ENCODE measurements at places on chromosomes 3 and 15.

- H3K27me3 ChIP-seq, result no peaks in the 10 kb centered on the region
- no peak for DNase-seq
- no peak overlapping the region for H3K4me3 ChIP-seq
- H3K36me3 ChIP-seq, result peaks cover 56% of the 10 kb centered on the region
Measured at GRCh38 chr3:123552095-123552714, 32.6 kb downstream of the HACD2 start.

- peak overlapping the region; percentile 96 for H3K27ac ChIP-seq
- peak; percentile 36 for DNase-seq
- peaks cover 5% of the 10 kb centered on the region for H3K36me3 ChIP-seq
- H3K27me3 ChIP-seq, result no peaks in the 10 kb centered on the region
Measured at GRCh38 chr3:58333206-58334012, 717 bp downstream of the PXK start.

DNA sequence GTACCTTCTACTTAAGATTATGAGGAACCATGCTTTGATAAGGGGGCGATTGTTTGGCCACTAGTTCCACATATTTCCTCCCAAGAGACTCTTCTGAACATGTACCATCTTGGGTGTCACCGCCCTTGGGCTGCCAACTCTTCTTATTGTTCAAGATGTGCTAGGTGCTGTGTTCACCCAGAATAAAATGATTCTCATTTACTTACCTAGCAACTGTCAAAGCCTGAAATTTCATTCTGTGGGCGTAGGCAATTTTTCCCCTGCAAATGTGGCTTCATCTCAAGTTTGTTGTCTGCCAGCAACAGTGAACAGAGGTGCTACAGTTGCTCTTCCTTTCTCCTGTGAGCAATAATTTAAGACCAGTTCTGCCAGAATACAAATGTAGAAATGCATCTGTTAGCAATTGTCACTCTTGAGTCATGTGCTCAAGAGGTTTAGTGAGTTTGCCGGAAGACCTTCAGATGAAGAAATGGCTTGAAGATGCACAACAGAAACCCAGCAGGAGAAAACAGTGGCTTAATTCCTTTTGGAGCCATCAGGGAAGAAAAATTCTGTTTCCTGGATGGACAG, 41.3 kb upstream of the RARB start:
- no peak overlapping the region for H3K27ac ChIP-seq
- no peaks in the 10 kb centered on the region for H3K27me3 ChIP-seq
- H3K4me1 ChIP-seq, result no peaks in the 10 kb centered on the region
- H3K36me3 ChIP-seq, result no peaks in the 10 kb centered on the region

DNA sequence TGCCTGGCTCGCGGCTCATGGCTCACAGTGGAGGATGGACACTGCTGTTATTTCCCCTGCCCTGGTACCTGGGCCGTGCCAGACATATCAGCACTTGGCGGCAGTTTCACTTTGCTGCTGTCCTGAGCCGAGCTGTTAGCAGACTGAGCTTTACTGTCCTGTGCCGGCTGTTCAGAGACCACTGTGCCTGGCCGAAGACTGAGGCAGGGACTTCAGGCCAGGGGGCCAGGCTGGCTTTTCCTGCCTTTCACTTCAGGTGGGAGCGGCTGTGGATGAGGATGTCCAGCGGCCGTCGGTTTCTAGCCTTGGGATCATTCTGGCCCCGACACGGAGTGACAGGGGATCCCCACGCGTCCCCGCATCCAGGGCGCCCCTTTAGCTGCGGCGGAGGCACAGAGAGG, 1.1 kb downstream of the ATP10A start:
- peaks cover 27% of the 10 kb centered on the region for H3K27me3 ChIP-seq
- H3K4me1 ChIP-seq, result peaks cover 9% of the 10 kb centered on the region
- peak overlapping the region; percentile 71 for H3K4me3 ChIP-seq
- H3K27ac ChIP-seq, result no peak overlapping the region
- DNase-seq, result no peak

DNA sequence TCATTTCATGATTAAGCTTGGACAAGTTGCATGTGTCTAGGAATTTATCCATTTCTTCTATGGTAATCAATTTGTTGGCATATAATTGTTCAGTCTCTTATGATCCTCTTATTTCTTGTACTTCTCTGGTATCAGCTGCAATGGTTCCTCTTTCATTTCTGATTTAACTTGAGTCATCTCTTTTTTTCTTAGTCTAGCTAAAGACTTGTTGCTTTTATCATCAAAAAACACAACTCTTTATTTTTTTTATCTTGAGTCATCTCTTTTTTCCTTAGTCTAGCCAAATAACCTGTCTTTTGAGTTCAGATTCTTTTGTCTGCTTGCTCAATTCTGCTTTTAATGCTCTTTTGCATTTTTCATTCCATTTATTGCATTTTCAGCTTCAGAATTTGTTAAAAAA, 37.3 kb downstream of the UBE3A start:
- H3K36me3 ChIP-seq, result peaks cover 38% of the 10 kb centered on the region
- no peak overlapping the region for H3K4me3 ChIP-seq
- no peak overlapping the region for H3K27ac ChIP-seq
- no peaks in the 10 kb centered on the region for H3K27me3 ChIP-seq
- H3K4me1 ChIP-seq, result peaks cover 35% of the 10 kb centered on the region

DNA sequence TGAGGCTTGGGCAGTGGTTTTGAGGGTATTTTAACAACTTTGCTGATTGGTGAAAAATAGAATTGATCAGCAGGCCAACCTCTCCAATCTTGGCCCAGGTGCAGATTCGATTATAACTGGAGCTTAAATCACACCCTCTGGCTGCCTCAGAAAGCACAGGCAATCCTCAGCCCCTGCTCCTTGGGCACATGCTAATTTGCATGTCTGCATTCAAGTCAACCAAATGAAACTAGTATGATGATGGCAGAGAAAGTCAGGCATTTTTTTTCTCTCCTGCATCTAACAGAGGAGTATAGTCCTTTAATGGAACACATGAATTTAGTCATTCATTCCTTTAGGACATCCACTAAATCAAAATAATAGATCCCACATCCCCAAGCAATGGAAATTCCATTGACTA, 16.8 kb upstream of the NMNAT3 start:
- no peaks in the 10 kb centered on the region for H3K4me1 ChIP-seq
- H3K27ac ChIP-seq, result no peak overlapping the region
- H3K27me3 ChIP-seq, result peaks cover 3% of the 10 kb centered on the region
- no peak for DNase-seq
- H3K36me3 ChIP-seq, result no peaks in the 10 kb centered on the region

GRCh38 chr3:12395349-12396012, 88.8 kb upstream of the TSEN2 start:
- H3K36me3 ChIP-seq, result no peaks in the 10 kb centered on the region
- peaks cover 3% of the 10 kb centered on the region for H3K27me3 ChIP-seq
- no peak for DNase-seq
- peak overlapping the region; percentile 65 for H3K4me3 ChIP-seq

- H3K4me1 ChIP-seq, result peaks cover 6% of the 10 kb centered on the region
- no peak for DNase-seq
- peak overlapping the region; percentile 54 for H3K4me3 ChIP-seq
- H3K27me3 ChIP-seq, result no peaks in the 10 kb centered on the region
Measured at GRCh38 chr3:28916713-28917499, 364.0 kb upstream of the RBMS3 start.

GRCh38 chr3:170429050-170429449, 10.4 kb downstream of the CLDN11 start:
- H3K4me3 ChIP-seq, result no peak overlapping the region
- DNase-seq, result no peak
- H3K27ac ChIP-seq, result no peak overlapping the region
- H3K4me1 ChIP-seq, result no peaks in the 10 kb centered on the region
- peaks cover 6% of the 10 kb centered on the region for H3K36me3 ChIP-seq
- H3K27me3 ChIP-seq, result peaks cover 1% of the 10 kb centered on the region

GRCh38 chr3:38281895-38282686, at the start of gene SLC22A14:
TSS of gene SLC22A14 (plus strand) at chr3:38282294. CDS start at chr3:38306027, 23,733 bp downstream.
- H3K27me3 ChIP-seq, result no peaks in the 10 kb centered on the region
- H3K36me3 ChIP-seq, result peaks cover 5% of the 10 kb centered on the region
- no peaks in the 10 kb centered on the region for H3K4me1 ChIP-seq
- H3K27ac ChIP-seq, result peak within 1 kb of the TSS; percentile 24
- DNase-seq, result no peak

DNA sequence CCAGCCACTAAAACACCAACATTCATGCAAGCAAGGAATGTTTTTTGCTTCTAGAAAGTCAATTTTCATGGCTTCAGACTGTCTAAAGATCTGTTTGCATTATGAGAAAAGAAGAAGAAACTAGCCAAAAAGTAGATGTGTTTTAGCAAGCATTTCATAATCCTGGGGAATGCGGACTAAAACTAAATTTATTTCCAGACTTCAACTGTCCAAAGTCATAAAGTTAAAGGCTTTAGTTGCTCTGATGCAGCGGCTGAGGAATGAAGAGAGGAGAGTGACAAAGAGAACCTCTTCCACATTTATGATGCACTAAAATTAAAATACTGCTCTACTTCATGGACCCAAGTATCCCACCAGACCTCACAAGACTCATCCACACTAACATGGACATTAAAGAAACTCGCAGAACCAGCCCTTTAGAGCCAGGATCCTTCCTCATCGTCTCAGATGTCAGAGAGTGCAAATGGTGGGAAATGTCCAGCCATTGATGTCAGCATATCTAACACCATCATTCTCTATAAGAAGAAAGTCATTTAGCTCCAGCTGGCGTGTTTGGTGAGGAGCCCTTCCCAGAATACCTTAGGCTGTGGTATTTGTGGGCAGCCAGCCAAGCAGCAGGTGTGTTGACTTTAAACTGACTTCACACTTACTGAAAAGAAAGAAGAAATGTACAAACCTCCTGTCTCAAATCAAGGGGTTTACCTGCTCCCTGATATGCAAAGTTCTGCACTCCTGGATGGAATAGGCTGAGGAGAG, 17.4 kb downstream of the FYCO1 start:
- no peak for DNase-seq
- H3K4me3 ChIP-seq, result no peak overlapping the region
- H3K27me3 ChIP-seq, result no peaks in the 10 kb centered on the region
- no peak overlapping the region for H3K27ac ChIP-seq
- peaks cover 6% of the 10 kb centered on the region for H3K4me1 ChIP-seq

GRCh38 chr3:28989646-28990089, 291.2 kb upstream of the RBMS3 start:
- no peaks in the 10 kb centered on the region for H3K4me1 ChIP-seq
- H3K4me3 ChIP-seq, result no peak overlapping the region
- H3K36me3 ChIP-seq, result no peaks in the 10 kb centered on the region
- DNase-seq, result no peak
- H3K27ac ChIP-seq, result no peak overlapping the region
- no peaks in the 10 kb centered on the region for H3K27me3 ChIP-seq

DNA sequence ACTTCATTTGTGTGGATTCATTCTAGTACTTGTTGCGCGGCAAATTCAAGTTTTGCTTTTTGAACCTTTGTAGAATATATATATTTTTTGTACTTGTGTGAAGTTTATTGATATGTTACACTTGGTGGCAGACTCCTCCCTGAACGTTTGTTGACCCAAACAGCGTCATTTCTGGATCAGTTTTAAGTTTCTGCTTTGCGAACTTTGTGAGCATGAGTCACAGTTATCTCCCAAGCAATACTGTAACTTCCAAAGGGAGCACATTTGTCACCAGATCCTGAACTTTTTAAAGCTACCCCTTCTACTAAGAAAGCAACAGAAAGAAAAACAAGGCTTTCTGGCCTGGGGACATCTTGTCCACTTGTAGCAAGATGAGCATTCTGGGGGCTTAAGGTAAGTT, 74.8 kb upstream of the CACNA2D3 start:
- no peak overlapping the region for H3K27ac ChIP-seq
- H3K36me3 ChIP-seq, result no peaks in the 10 kb centered on the region
- no peak for DNase-seq
- peaks cover 7% of the 10 kb centered on the region for H3K27me3 ChIP-seq

GRCh38 chr3:107356706-107357105, 20.5 kb upstream of the CCDC54 start:
- no peak overlapping the region for H3K27ac ChIP-seq
- no peak overlapping the region for H3K4me3 ChIP-seq
- H3K36me3 ChIP-seq, result peaks cover 2% of the 10 kb centered on the region
- H3K27me3 ChIP-seq, result peaks cover 3% of the 10 kb centered on the region
- H3K4me1 ChIP-seq, result no peaks in the 10 kb centered on the region

- no peak overlapping the region for H3K4me3 ChIP-seq
- no peaks in the 10 kb centered on the region for H3K36me3 ChIP-seq
- no peak overlapping the region for H3K27ac ChIP-seq
- no peaks in the 10 kb centered on the region for H3K4me1 ChIP-seq
Measured at GRCh38 chr15:87032295-87032694, 952.6 kb downstream of the AGBL1 start.

- DNase-seq, result no peak
- peaks cover 3% of the 10 kb centered on the region for H3K27me3 ChIP-seq
- H3K27ac ChIP-seq, result no peak overlapping the region
- no peaks in the 10 kb centered on the region for H3K36me3 ChIP-seq
Measured at GRCh38 chr3:27080258-27080525, 289.0 kb downstream of the NEK10 start.

- no peaks in the 10 kb centered on the region for H3K36me3 ChIP-seq
- no peak for DNase-seq
- H3K4me3 ChIP-seq, result no peak overlapping the region
- H3K27me3 ChIP-seq, result peaks cover under 1% of the 10 kb centered on the region
- peaks cover 3% of the 10 kb centered on the region for H3K4me1 ChIP-seq
- no peak overlapping the region for H3K27ac ChIP-seq
Measured at GRCh38 chr3:143897576-143898295, 49.5 kb upstream of the SLC9A9 start.

DNA sequence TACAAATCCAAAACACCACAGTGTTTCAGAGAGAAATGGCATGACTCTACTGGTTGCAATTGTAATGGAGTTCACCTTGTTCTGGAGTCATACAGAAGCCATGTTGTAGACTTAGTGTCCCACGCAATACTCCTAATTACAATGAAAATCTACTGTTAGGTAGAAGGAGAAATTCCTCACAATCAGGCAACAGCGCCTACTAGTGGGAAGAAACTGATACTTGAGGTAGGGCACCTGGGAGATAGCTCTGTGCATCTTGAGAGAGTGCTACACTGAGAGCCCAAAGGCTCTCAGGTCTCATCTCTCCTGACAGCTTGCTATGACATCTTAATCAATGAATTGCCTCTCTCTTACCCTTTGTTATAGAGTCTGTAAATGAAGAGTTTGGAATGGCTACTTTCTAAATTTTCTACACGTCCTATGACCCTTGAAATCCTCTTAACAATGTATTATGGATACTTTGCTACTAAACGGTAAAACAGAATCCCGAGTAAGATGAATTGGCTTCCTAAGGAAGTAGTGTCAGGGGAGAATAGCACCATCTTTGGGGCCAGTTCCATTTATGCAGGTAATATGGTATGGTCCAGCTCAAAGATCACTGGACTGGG, 422.7 kb upstream of the TPRG1 start:
- H3K4me1 ChIP-seq, result peaks cover 19% of the 10 kb centered on the region
- H3K27me3 ChIP-seq, result no peaks in the 10 kb centered on the region
- no peak for DNase-seq
- H3K27ac ChIP-seq, result no peak overlapping the region
- peaks cover 5% of the 10 kb centered on the region for H3K36me3 ChIP-seq

DNA sequence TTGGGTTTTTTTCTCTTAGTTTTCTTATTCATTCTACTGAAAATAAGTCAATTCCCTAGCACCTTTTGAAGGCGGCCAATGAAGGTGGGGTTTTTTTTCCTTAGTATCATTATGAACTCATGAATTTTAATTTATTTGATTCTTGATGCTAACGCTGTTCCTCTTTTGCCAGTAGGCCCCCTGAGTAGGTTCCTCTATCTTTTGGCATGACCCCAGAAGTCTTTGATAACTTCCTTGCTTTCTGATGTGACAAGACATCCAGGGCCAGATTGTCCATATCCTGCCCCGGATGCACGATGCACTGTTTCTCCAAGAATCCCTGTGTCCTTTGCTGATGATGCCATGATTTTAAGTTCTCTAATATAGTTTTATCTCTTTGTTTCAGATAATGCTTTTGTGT, 20.6 kb downstream of the LRRK1 start:
- H3K27me3 ChIP-seq, result no peaks in the 10 kb centered on the region
- H3K4me3 ChIP-seq, result no peak overlapping the region
- no peak for DNase-seq
- H3K4me1 ChIP-seq, result peaks cover 24% of the 10 kb centered on the region
- H3K27ac ChIP-seq, result no peak overlapping the region
